SK-N-MC (cell line): ENCODE measurements at places on chromosomes 16 and 17.

DNA sequence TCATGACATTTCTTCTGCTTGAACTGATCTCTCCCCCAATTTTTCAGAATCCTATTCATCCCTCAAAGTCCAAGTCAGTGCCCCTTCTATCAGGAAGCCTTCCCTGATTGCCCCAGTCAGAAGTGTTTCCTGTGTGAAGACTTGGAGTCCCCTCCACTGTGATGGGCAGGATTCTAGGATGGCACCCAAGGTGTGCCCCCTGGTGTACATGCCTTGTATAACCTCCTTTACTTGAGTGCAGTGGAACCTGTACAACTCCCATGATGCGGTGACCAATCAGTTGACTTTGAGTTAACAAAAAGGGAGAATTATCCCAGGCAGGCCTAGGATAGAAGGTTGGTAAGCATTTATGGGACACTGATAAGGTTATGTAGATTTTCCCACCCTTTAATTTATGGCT lies 23.4 kb downstream of the MYH13 start:
- DNase-seq: no peak

- no peak for DNase-seq
Measured at GRCh38 chr16:70476272-70477020, 22.1 kb downstream of the FCSK start.

GRCh38 chr17:27669850-27670249 lies 38.9 kb downstream of the LGALS9 start:
- DNase-seq: no peak

GRCh38 chr16:67516296-67517154 lies 12.1 kb upstream of the RIPOR1 start:
- no peak for DNase-seq

DNA sequence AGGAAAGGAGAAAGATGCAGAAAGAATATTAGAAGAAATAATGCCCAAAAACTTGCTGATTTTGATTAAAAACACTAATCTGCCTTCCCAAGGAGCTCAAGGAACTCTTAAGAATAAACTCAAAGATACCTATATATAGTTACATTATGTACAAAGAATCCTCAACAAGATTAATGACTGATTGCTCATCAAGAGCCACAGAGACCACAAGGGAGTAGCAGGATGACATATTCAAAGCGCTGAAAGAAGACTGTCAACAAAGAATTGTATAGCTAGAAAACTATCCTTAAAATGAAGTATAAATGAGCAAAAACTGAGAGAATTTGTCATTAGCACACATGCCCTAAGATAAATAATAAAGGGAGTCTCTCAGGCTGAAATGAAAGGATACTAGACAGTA lies 6.2 kb downstream of the LPCAT2 start:
- no peak for DNase-seq
